Epithelial cell of alveolus of lung (primary cell): ENCODE measurements at places on chromosomes 11 and 22. TPM values are rescaled to one million over a fixed set of nuclear protein-coding genes. Genes with fewer than 3 reads are reported as not detected.

The SMIM35 gene
- total RNA-seq, result not detected in 2 replicates

The B3GAT1 gene
- not detected in 2 replicates for total RNA-seq

The GLB1L3 gene
- total RNA-seq, result not detected in 2 replicates

The ART5 gene
- 0.52 and 6.8 TPM in 2 replicates for total RNA-seq

The MIOX gene
- not detected in 2 replicates for total RNA-seq

The ZC3H7B gene
- 35.5 and 44.1 TPM in 2 replicates for total RNA-seq
